ENCODE measurements at places on chromosomes 7 and 10. TPM values are rescaled to one million over a fixed set of nuclear protein-coding genes. Genes with fewer than 3 reads are reported as not detected.

Gene GRIFIN
- not detected for total RNA-seq

Gene FRG2B
- total RNA-seq, result 0.20 TPM

Gene HSPA12A
- total RNA-seq, result not detected

GRCh38 chr7:85114342-85114741 is 72.5 kb downstream of the SEMA3D start:
- no peak for DNase-seq

- no peak for DNase-seq
Observed at GRCh38 chr10:125444790-125445189, 238.2 kb downstream of the TEX36 start.

GRCh38 chr7:70210936-70211310 is 612.6 kb downstream of the AUTS2 start:
- DNase-seq, result no peak

- DNase-seq, result no peak
Observed at GRCh38 chr7:34145603-34146002, 240.3 kb downstream of the BMPER start.

DNA sequence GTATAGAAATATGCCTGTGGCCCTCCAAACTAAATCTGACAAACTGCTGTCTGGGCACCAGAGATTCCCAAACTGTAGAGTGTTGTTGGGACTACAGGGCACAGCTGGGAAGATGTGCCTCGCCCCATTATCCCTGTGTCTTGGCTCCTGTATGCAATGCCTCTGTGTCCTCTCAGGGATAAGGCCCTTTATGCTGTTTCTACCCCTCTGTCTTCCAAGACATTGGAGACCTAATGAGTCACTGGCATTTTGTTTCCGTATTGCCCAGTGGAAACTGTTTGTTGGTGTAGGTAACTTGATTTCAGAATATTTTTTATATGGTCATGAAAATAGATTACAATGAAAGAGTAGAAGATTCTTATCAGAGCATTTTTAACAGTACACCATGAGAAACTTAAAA is 183.2 kb downstream of the GLI3 start:
- DNase-seq, result no peak

GRCh38 chr7:18529239-18529638 is 33.7 kb downstream of the HDAC9 start:
- DNase-seq, result no peak

GRCh38 chr7:70920876-70921275 is 211.1 kb upstream of the GALNT17 start:
- DNase-seq, result no peak

DNA sequence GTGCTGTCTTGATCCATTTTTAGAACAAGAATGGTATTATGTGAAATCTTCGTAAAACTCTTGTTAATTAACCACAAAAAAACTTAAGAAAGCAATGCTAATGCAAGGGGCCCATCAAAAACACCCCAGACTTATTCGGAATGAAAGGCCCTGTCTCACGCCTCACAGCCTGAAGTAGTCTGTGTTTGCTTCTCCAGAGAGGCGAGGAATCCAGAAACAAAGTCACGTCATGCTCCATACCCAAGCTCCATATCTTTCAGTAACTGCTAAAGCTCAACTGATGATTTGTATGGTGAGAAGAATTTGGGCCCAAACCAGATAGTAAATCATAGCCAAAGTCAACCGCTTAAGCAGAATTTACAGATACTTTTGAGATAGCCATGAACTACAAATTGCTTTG is 155.4 kb downstream of the ATE1 start:
- DNase-seq, result no peak
